ENCODE measurements at places on chromosomes 2 and 18.

DNA sequence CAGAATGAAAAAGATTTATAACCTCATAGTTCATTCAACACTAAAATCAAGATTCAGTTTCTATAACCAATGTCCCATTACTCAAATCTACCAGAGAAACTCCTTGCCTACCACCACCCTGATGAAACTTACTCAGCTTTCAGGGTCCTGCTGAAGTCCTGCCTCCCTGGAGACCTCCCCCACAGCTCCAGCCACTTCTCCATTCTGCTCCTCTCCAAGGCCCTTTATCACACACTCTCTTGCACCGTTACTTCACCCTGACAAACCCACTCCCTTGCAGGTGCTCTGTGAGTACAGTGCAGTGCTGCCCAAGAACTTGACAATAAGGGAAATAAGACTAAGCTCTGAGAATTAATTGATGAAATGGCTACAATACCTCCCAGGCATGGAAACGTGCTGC is 83.5 kb upstream of the CDCA7 start:
- no peak for DNase-seq

DNA sequence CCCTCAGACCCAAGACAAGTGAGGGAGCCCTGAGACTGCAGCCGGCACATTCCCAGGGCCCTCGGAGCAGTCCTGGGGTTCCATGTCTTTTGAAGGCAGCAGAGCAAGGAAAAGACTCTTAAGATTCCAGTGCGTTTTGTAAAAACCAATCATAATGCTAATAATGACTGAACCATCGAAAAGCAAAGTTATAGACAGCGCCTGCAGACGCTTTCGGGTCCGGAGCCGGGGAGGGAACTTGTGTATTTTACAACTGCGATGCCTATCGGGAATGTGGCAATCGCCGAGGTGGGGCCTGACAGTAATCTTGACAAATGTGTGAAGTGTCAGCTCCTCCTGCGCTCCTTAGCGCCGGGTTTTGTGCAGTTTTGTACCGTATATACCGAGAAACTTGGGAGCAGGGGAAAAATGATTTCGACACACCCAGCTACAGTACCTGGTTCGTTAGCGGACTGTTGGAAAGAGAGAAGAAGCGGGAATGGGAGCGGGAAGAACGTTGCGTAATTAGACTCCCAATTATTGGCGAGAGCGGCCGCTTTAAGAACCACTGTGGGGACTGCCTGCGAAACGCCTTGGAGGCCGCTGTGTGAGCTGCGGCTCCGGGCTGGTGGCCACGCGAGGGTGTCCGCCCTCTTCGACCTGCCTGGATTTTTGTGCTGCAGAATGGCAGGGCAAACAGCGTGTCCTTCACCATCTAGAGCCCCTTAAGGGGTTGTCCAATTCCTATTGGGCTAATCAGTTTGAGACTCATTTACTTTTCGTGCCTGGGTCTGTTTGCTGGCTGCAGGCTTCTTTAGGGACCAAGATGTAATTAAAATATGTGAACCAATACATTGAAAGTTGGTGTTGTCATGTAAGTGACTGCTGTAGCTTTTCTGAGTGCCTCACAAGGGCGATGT is 2.4 kb downstream of the EPAS1 start:
- no peak for DNase-seq

- DNase-seq: no peak
These were observed 234.0 kb downstream of the ZNF407 start for GRCh38 chr18:74831571-74832250.

GRCh38 chr2:162233197-162233596 is 10.0 kb downstream of the FAP start:
- no peak for DNase-seq

DNA sequence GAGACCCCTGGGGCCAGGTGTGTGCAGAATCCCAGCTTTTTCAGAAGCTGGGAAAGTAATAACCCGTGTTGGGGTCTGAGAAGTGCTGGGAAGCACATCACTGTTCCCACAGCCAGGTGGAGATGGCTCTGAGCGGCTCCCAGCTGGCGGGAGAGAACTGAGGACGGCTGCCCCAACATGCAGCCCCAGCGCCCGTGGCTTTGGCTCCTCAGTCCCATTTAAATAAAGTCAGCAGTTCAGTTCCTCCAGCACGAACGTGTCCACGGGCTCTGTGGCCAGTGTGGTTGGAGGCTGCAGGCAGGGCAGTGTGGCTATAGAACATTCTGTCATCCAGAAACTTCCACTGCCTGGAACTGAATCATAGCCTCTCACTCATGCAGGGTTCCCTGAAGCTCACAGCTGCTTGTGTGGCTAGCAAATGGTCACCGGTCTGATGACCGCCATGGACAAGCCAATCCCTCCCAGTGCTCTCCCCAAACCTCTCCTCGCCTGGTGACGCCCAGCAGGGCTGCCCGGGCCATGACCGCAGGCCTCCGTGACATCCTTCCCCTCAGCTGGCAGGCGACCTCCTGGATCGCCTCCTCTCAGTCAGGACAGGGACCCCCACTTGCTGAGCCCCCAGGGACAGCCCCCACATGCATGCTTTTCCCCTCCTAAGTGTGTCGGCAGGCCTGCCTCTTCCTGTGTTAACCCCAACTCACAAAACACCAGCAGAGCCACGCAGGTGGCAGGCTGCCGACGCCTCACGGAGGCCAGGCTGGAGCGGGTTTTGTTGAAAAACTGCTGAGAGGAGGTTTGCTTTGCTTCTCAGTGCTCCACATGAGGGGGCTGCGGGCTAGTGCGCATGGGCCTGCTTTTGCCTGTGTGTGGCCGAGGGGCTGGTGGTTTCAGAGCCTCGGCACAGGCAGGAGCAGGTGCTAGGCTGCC is 1.3 kb downstream of the RTP5 start:
- DNase-seq: no peak

- no peak for DNase-seq
These were observed 15.7 kb downstream of the KLHL29 start for GRCh38 chr2:23400703-23401102.

GRCh38 chr2:217065695-217066405 is 206.0 kb upstream of the TNP1 start:
- DNase-seq: no peak

- no peak for DNase-seq
These were observed 37.4 kb downstream of the ZNF236 start for GRCh38 chr18:76859474-76860339.

DNA sequence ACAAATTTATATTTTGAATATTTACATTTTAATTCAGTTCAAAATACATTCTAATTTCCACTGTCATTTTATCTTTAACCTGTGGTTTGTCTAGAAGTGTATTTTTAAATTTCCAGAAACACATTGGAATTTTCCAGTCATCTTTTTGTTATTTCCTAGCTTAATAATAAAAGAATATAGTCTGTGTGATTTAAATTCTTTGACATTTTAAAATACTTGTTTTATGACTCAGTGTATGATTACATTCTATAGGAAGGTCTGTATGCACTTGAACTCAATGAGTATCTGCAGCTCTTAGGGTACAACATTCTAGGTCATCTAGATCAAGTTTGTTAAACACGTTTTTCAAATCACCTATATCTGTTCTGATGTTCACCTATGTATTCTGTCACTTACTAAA is 88.3 kb upstream of the MBOAT2 start:
- DNase-seq: no peak

DNA sequence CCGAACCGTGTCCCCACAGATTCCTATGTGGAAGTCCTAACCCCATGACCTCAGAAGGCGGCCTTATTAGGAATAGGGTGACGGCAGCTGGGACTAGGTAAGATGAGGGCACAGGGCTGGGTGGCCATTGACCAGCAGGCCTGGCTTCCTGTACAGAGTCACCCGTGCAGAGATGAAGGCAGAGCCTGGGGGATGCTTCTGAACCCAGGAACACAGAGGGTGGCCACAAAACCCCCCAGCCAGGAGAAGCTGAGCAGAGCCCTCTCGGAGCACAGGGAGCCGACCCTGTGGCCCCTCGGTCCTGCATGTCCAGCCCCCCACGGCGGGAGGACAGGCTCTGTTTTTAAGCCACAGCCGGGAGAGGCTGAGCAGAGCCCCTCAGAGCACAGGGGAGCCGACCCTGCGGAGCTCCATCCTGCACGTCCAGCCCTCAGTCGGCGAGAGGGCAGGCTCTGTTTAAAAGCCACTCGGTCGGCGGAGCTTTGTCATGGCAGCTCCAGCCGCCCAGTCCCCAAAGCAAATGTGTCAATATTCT is 2.7 kb downstream of the PDCD1 start:
- DNase-seq: no peak

DNA sequence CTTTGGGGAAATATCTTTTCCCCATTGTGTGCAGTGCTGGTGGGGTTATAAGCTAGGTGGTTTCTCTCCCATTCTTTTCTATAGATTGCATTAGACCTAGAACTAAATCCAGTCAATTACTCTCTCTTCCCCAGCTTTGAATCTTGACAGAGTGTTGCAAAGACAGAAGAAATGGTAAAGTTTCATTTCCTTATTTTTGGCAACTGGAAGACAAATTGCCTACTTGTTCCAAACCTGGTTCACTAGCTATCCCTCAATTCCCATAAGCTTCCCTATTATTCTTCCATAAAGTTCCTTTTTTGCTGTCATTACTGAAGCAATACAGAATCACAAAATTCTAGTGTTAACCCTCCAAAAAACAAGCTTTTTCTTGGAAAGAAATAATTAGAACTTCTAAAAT is 94.0 kb upstream of the ITGA4 start:
- no peak for DNase-seq

DNA sequence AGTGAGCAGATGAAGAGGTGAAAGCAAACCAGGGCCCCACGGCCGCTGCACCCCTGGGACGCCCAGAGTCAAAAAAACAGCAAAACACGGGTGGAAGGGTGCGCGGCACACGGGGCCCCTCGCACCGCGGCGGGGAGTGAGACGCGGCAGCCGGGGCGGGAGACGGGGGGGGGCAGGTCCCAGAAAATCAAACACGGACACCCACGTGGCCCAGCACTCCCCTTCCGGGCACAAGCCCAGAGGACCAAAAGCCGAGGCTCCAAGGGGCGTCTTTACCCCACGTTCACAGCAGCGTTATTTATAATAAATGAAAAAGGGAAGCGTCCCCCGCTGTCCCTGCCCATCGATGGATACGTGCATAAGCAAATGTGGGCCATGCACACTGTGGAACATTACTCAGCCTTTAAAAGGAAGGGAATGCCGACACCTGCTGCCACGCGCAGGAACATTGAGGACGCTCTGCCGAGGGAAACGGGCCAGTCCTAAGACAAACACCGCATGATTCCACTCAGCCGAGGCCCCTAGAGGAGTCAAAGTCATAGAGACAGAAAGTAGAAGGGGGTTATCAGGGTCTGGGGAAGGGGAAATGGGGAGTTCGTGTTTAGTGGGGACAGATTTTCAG is 677 bp upstream of the COPS9 start:
- no peak for DNase-seq

- DNase-seq: peak; percentile 55
These were observed 92.8 kb upstream of the OTOS start for GRCh38 chr2:240232961-240233884.

GRCh38 chr2:38665854-38666555 is at the start of gene GALM:
TSS of gene GALM (plus strand) at chr2:38666114. CDS start at chr2:38666162, 48 bp downstream.
- DNase-seq: peak; percentile 14

DNA sequence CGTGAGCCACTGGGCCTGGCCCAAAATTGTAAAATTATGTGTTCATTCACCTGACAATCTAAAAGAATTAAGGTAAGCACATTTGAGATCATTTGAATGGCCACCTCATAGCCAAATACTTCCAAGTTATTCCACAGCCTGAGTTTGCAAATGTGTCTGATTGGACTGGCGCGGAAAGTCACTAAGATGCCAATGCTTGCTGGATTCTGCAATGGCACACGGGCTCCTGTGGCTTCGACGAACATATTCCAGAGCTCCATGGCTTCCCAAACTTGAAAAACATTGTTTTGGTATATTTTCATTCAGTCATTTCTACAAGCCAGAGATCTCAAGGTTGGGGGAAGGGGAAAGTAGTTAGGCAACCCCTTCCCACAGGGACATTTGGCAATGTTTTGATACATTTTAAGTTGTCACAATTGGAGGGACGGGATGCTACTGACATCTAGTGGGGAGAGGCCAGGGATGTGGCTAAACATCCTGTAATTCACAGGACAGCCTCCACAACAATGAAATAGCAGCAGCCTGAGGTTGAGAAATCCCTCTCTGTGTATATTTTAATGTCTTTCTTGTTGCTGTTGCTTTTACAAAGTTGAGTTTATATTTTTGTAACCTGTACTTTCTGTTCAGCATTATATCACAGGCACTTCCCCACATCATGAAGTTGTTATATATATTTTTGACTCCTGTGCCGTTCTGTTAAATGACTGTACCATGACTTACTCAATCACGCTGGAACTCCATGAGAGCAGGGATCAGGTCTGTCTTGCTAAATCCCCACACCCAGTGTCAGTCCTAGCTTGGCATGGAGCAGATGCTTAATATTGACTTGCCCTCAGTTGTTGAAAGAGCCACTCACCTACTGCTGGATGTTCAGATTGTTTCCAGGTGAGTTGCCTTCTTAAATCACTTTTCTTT is 56.9 kb downstream of the COL4A4 start:
- peak; percentile 5 for DNase-seq

DNA sequence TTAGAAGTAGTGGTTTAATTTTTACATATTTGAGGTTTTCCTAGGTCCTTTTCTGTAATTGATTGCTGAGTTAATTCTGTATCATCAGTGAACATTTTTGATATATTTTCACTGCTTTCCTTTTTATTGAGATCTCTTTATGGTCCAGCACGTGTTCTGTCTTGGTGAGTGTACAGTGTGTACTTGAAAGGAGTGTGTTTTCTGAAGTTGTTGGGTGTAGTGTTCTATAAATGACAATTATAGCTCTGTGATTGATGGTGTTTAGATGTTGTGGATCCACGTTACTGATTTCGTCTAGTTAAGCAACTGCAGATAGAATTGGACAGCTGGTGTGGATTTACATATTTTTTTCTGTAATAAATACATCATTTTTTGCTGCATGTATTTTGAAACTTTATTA is 32.7 kb downstream of the AGFG1 start:
- DNase-seq: no peak

DNA sequence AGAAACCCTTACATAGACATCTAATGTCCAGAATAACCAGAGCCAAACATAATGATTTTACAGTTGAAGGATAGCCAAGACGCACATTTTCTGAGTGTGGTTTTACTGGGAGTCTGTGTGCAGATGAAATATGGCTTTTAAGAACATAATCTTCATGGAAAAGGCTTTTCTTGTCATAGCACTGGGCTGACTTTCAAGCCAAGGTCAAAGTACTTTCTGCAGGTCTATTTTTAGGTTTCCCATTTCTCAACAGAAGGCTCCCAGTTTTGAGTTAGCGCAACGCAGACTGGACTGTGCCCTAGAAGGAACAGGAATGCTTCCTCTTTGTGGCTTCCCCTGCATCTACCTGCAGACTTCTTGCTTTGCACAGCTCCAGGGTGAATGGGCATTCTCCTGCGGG is 92.3 kb upstream of the UPP2 start:
- DNase-seq: no peak

DNA sequence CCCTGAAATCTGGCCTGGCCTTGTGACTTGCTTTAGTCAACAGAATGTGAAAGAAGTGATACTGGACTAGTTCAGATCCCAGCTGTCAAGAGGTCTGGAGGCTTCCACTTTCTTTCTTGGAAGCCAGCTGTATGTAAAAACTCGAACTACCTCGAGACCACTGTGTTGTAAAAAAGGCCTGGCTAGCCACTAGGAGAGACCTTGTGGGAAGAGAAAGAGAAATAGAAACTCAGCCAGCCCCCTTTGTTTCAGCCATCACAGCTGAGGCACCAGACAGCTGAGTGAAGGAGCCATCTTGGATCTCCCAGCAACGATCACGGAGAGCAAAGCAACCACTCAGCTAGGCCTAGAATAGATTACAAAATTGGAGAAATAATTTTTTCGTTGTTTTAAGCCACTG is 324.9 kb upstream of the TCF4 start:
- DNase-seq: no peak

Measured in effector CD4-positive, alpha-beta T cell (primary cell).